ENCODE measurements at places on chromosomes 12 and 14.

DNA sequence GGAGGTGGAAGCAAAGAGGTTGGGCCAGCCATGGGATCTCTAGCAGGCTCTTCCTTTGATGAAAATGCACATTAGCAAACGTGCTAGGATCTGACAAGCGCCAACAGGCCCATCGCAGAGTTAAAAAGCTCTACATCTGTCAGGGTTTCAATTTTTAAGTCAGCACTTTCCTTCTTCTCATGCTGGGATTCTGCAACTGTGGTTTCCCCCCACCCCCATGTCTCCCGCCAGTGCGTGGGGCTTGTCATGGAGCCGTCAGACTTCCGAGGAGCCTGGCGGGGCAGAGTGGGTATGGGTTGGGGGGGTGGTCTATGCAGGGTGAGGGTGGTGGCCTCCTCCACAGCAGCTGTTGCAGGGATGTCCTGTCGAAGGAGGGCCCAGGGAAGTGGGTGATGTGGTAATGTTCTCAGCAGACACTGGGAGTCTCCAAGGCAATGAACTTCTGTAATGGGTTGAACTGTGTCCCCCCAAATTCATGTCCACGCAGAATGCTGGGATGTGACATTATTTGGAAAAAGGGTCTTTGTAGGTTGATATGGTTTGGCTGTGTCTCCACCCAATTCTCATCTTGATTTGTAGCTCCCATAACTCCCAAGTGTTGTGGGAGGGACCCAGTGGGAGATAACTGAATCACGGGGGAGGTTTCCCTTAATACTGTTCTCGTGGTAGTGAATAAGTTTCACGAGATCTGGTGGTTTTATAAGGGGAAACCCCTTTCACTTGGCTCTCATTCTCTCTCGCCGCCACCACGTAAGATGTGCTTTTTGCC lies 115.2 kb upstream of the MAP1LC3B2 start:
- no peaks in the 10 kb centered on the region for H3K4me1 ChIP-seq
- H3K36me3 ChIP-seq = no peaks in the 10 kb centered on the region
- H3K4me3 ChIP-seq = no peak overlapping the region
- H3K27ac ChIP-seq = no peak overlapping the region

DNA sequence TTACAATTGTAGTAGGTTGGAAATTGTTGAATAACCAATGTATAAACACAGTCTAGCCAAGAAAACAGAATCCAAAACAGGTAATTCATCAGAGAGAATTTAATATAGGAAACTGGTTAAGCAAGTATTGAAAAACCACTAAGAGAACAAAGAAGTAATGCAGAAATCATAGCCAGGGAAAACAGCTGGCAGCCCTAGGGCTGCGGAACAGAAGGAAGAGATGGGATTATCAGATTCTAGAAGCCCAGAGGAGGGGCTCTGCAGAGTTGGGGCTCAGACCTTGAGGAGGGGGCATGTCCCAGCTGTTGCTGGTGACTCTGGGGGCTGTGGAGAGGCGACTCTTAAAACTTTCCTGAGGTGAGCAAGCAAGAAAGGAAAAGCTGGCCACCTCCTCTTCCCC lies 49.4 kb downstream of the CD9 start:
- peaks cover 2% of the 10 kb centered on the region for H3K27me3 ChIP-seq
- DNase-seq = no peak
- no peaks in the 10 kb centered on the region for H3K4me1 ChIP-seq
- H3K4me3 ChIP-seq = no peak overlapping the region

DNA sequence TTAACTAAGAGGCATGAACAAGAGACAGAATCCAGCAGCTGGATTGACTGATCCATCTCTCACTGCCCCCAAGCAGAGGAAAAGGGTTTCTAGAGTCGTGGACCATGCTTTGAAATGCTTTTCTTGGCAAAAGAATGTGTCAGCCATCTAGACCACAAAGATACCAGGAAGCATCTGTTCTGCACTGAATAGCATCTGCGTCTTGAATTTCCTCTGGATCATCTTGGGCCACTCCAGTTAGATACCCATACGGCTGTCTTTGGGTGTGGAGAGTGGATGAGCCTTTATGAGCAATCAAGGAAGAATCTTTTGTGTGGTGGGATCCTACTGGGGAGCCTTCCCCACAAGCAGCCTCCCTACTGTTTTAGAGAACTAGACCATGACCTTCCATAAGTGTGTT lies 16.0 kb upstream of the RFX4 start:
- no peaks in the 10 kb centered on the region for H3K36me3 ChIP-seq
- DNase-seq = no peak
- H3K27ac ChIP-seq = no peak overlapping the region

GRCh38 chr12:31896514-31897039 lies 62.6 kb upstream of the RESF1 start:
- H3K27me3 ChIP-seq = no peaks in the 10 kb centered on the region
- DNase-seq = peak; percentile 89
- peak overlapping the region; percentile 78 for H3K4me3 ChIP-seq
- peaks cover 62% of the 10 kb centered on the region for H3K36me3 ChIP-seq
- H3K4me1 ChIP-seq = peaks cover 35% of the 10 kb centered on the region

DNA sequence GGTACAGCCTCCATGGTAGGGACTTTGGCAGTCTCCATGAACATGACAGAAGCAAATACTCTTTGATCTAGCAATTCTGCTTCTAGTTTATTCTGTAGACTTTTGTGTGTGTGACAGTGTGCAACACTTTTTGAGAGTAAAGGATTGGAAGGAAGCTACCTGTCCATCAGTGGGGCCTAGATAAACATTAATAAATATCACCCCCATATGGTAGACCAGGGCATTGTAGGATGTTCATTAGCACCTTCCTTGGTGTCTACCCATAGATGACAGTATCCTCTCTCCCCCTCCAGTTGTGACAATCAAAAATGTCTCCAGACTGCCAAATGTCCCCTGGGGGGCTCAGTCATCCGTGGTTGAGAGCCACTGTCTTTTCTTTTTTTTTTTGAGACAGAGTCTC lies 10.8 kb downstream of the SNRNP35 start:
- no peak overlapping the region for H3K4me3 ChIP-seq
- H3K4me1 ChIP-seq = peaks cover 8% of the 10 kb centered on the region
- DNase-seq = no peak

- peaks cover 53% of the 10 kb centered on the region for H3K4me1 ChIP-seq
- H3K4me3 ChIP-seq = peak overlapping the region; percentile 82
Observed at GRCh38 chr14:91311284-91311662, 66.8 kb upstream of the GPR68 start.

GRCh38 chr14:99880651-99881420 lies 87.6 kb downstream of the EML1 start:
- peaks cover 1% of the 10 kb centered on the region for H3K4me1 ChIP-seq
- H3K27ac ChIP-seq = no peak overlapping the region
- H3K36me3 ChIP-seq = no peaks in the 10 kb centered on the region

DNA sequence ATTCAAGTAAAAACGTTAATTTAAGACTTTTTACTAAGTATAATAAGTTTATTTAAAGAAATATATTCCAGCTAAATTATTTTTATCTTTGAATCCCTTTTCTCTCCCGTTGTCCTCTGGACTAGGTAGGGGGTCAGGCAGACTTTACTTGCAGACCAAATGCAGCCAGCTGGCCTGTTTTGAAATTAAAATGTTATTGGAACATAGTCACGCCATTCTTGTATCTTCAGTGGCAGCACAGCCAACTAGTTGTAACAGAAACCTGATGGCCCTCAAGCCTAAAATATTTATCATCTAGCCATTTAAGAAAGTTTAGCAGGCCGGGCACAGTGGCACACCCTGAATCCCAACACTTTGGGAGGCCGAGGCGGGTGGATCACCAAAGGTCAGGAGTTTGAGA lies 52.7 kb downstream of the BCAT1 start:
- H3K36me3 ChIP-seq = peaks cover 3% of the 10 kb centered on the region
- no peak overlapping the region for H3K27ac ChIP-seq

- H3K36me3 ChIP-seq = peaks cover 7% of the 10 kb centered on the region
- H3K4me3 ChIP-seq = no peak overlapping the region
- H3K4me1 ChIP-seq = no peaks in the 10 kb centered on the region
- H3K27ac ChIP-seq = no peak overlapping the region
Observed at GRCh38 chr12:45305907-45306306, 90.0 kb downstream of the ANO6 start.

DNA sequence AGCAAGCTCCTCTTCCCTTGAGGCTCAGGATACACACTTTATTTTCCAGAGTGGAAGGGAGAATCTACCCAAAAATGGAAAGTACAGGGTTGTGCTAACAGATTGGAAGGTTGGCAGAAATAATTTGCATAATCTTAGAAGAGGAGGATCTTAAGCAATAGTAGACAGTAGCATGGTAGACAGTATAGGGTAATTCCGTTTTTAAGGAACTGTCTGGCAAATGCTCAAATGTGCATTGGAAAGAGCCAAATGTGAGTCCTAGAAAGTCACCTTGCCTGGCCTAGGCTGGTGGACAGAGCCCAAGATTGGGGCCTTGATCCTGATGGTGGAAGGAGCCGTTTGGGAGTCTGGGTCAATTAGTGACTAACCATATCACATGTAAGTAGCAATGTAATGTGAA lies 13.1 kb upstream of the CARMIL3 start:
- H3K27me3 ChIP-seq = peaks cover 12% of the 10 kb centered on the region
- H3K4me3 ChIP-seq = no peak overlapping the region
- H3K36me3 ChIP-seq = peaks cover 4% of the 10 kb centered on the region
- peaks cover 10% of the 10 kb centered on the region for H3K4me1 ChIP-seq
- no peak for DNase-seq
- H3K27ac ChIP-seq = no peak overlapping the region

DNA sequence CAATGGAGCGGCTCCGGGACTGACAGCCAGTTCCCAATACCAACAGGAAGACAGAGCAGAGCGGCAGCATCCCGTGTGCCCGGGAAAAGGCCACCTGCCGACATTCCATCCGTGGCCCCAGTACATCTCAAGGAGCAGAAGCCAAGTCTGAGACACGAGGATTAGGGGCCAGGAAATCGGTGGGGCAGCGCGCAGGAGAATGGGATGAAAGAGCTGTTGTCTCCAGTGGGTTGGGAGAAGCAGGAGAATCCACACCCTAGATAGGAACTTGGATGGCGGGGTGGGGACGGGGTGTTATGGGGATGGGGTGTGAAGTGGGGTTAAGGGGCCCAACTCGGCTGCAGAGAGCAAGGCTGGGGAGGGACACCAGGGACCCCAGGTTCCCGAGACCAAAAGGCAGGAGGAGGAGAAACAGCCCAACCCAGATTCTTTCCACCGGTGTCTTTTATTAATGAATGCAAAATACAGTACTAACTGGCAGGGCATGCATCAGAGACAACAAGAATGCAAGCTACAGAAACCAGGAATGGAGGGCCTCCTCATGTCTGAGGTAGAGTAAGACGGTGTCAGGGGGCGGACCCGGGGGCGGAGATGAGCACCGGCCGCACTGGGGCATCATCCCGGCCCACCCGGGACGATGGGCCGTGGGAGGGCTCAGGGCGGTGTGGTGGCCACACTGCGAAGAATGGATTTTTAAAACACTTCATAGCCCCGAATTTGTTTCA lies 50.3 kb downstream of the BEGAIN start:
- H3K27me3 ChIP-seq = no peaks in the 10 kb centered on the region
- H3K4me3 ChIP-seq = no peak overlapping the region
- H3K27ac ChIP-seq = no peak overlapping the region
- no peaks in the 10 kb centered on the region for H3K36me3 ChIP-seq

- H3K4me1 ChIP-seq = no peaks in the 10 kb centered on the region
- no peak overlapping the region for H3K27ac ChIP-seq
- H3K36me3 ChIP-seq = no peaks in the 10 kb centered on the region
Observed at GRCh38 chr12:53118751-53119300, 15.5 kb downstream of the SOAT2 start.

DNA sequence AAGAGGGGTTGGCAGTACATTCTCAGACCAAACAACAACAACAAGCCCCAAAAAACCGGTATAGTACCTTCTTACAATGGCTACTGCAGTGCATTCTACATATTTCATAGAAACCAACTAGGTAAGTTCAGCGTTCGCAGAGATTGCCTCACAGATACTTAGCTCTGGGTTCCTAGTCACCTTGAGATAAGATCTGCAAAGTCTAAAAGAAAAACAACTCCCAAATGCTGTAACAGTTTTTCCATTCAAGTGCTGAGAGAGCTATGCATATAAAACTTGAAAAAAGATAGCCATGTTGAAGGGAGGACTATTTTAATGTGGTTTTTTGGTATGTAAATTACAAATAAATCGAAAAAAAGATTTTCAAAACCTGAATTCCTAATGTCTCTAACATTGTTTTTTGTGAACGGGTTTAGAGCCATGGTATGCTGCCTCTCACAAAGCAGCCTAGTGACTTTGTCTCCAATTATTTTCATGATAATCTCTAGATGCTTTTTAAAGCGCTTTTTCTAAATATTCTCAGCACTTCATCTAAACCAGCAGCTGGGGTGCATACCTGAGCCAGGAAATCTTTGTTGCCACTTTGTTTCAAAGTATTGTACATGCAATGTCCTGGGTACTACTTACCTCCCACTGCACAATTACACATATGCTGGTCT lies 56.6 kb upstream of the CRACR2A start:
- peaks cover 34% of the 10 kb centered on the region for H3K36me3 ChIP-seq
- peaks cover 15% of the 10 kb centered on the region for H3K4me1 ChIP-seq
- no peak overlapping the region for H3K4me3 ChIP-seq
- no peaks in the 10 kb centered on the region for H3K27me3 ChIP-seq
- no peak for DNase-seq
- no peak overlapping the region for H3K27ac ChIP-seq

DNA sequence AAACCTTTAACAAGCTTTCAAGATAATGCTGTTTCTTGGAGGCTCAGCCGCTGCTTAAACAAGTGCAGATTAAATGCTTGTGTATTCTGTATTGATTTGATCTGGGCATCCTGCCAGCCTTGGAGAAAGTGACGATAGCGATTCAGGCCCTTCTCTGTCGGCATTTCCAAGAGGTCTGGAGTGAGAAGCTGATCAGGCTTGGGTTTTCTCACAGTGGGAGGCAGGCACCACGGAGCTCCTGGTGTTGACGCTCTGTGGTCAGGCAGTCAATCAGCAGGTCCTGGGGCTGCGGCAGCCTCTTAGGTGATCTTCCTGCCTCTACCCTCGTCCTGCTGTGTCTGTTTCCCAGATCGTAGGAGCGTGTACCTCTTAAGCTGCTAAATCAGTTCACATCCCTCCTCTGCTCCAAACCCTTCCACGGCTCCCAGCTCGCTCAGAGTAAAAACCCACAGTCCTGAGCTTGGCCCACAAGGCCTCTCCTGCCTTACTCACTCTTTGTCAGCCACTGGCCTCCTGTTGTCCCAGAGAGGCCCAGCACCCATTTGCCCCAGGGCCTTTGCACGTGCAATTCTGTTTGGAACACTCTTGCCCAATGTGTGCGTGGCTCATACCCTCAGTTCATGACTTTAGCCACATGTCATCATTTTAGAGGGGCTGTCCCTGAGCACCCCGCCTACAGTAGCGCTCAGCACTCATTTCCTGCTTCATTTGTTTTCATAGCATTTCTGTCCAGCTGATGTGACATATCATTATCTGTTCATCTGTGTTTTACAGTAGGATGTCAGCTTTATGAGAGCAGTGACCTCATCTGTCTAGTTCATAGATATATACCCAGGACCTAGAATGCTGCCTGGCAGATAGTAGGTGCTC lies 155.4 kb downstream of the AACS start:
- no peak overlapping the region for H3K4me3 ChIP-seq
- H3K27ac ChIP-seq = no peak overlapping the region
- no peak for DNase-seq
- H3K4me1 ChIP-seq = no peaks in the 10 kb centered on the region
- peaks cover 7% of the 10 kb centered on the region for H3K27me3 ChIP-seq

- H3K27me3 ChIP-seq = peaks cover 82% of the 10 kb centered on the region
- H3K4me3 ChIP-seq = peak overlapping the region; percentile 73
- H3K36me3 ChIP-seq = no peaks in the 10 kb centered on the region
- peaks cover 11% of the 10 kb centered on the region for H3K4me1 ChIP-seq
- DNase-seq = peak; percentile 17
Observed at GRCh38 chr12:2054091-2055018, 1.6 kb downstream of the CACNA1C start.

Data from T-helper 2 cell treated with Interferon-gamma antibody and Interleukin-4, amounts not matched to agents 5 μg/mL and 100 μg/mL, for 36 hours (primary cell).